Activated CD4-positive, alpha-beta memory T cell treated with anti-CD3 and anti-CD28 coated beads for 36 hours (primary cell): ENCODE measurements at places on chromosomes 1 and 21.

DNA sequence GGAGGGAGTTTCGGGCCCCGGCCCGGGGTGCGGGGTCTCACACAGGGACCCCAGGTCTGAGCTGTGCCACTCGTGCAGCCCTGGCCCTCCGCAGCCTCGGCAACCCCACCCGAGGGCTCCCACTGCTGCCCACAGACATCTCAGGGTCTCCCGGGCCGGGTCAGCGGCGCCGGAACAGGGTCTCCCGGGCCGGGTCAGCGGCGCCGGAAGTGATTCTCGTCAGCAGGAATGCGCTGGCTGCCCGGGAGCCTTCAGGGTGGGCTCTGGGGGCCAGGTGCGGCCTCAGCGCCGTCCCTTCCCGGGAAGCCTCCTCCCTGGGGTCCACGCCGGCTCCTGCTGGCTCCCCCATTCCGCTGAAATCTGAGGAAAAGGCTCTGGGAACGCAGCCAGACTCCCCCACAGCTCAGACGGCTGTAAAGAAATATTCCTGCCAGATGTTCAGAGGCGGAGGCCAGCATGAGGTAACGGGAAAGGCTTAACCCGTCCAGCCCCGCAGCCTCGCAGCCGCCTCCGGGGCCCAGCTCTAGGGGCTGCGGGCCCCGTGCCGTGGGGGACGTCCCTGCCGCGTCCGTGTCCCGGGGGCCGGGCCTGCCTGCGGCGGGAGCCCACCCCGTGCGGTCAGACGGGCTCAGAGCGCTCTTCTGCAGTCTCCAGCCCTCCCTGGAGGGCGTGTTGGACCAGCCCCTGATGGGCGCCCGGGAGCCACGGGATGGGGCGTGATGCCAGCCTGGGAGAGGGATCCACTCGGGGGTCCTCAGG is 8.7 kb upstream of the COL6A1 start:
- H3K36me3 ChIP-seq = no peaks in the 10 kb centered on the region
- no peak for DNase-seq
- peaks cover 30% of the 10 kb centered on the region for H3K27me3 ChIP-seq
- H3K4me1 ChIP-seq = peaks cover 11% of the 10 kb centered on the region
- no peak overlapping the region for H3K27ac ChIP-seq

DNA sequence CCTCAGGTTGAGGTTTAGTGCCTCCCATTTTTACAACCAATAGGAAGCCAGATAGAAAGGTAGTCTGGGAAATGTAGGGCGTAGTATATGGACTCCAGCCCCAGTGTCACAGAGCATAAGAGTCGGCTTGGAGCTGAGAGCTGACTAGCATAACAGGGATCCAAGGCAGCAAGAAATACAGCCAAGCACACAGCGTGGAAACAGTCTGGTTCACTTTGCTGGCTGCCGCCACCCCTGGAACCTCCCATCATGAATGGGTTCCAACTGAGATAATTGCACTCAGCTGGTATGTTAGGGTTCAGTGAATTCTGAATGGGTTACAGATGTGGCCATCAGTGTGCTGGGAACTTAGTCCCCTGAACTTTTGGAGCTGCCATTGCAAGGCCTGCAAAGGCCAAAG is 76.7 kb upstream of the GPR88 start:
- no peaks in the 10 kb centered on the region for H3K27me3 ChIP-seq
- H3K4me3 ChIP-seq = no peak overlapping the region
- peaks cover 3% of the 10 kb centered on the region for H3K36me3 ChIP-seq

DNA sequence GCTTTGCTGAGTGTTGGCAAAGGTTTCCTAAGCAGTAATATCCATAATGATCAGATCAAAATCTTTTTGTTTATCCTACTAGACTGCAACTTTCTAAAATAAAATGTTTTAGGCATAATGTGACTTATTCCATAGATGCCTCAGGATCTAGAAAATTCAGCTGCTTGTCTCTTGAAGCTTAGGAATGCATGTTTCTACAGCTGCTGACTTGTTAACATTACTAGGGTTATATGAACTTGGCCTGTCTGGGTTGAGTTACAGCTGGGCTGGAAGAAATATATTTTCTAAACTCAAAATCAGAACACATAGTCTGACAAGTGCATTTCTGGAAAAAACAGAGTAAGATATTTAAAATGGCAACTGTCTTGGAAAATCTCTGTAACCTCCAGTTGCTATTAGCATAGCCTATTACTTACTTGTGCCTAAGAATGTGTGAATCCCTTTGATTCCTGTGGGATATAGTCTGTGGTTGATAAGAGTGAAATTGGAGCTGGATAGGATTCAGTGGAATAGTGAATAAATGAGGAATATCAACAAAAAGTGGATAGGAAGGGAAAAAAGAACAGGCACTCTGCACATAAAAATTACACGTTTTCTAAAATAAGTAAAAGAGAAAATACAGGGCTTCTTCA is 61.2 kb downstream of the RGS4 start:
- no peaks in the 10 kb centered on the region for H3K4me1 ChIP-seq
- no peaks in the 10 kb centered on the region for H3K27me3 ChIP-seq
- H3K27ac ChIP-seq = no peak overlapping the region
- DNase-seq = no peak
- no peaks in the 10 kb centered on the region for H3K36me3 ChIP-seq

- H3K36me3 ChIP-seq = no peaks in the 10 kb centered on the region
- H3K27me3 ChIP-seq = peaks cover 8% of the 10 kb centered on the region
- H3K4me1 ChIP-seq = no peaks in the 10 kb centered on the region
- no peak overlapping the region for H3K27ac ChIP-seq
Observed at GRCh38 chr1:55355549-55355948, 140.4 kb upstream of the USP24 start.

DNA sequence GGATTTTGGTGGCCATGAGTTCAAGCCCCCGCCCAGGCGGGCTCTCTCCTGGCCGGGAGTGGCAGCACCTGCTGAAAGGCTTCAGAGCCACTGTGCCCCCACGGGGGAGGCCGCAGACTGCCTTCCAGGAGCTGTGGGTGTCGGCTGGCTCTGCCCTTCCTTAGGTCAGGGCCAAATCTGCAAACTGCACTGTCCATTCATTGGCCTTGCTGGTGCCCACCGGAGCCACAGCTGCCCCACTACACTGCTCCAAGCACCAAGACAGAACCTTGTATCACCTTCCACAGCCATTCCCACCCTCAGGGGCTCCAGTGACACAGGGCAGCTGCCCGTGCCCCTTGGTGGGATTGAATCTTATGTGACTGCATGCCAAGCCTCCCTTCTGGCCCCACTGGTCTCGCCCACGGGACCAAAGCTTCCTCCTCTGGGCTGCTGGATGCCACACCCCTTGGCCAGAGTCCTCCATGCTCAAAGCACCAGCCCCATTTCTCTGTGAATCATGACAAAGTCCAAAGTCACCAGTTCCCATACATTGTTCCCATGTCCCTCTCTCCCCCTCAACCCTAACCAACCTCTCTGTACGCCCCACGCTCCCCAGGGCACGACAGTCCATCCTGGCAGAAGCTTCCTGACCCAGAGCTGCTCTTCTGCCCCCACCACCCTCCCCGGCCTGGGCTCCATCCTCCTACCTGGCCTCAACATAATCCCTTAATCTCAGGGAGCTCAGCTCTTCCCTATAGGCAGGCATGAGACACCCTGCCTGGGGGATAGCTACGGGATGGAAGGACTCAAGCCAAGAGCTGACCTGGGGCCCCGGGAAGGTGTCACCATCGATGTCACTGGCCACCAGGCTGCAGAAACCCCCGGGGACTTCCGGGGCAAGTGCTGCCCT is 20.9 kb upstream of the GPR153 start:
- no peaks in the 10 kb centered on the region for H3K27me3 ChIP-seq
- no peaks in the 10 kb centered on the region for H3K4me1 ChIP-seq
- no peaks in the 10 kb centered on the region for H3K36me3 ChIP-seq
- no peak overlapping the region for H3K27ac ChIP-seq

GRCh38 chr1:107175102-107175909 is 34.5 kb downstream of the NTNG1 start:
- no peaks in the 10 kb centered on the region for H3K27me3 ChIP-seq
- H3K4me3 ChIP-seq = no peak overlapping the region
- no peak for DNase-seq
- no peaks in the 10 kb centered on the region for H3K4me1 ChIP-seq
- no peaks in the 10 kb centered on the region for H3K36me3 ChIP-seq
- H3K27ac ChIP-seq = no peak overlapping the region

DNA sequence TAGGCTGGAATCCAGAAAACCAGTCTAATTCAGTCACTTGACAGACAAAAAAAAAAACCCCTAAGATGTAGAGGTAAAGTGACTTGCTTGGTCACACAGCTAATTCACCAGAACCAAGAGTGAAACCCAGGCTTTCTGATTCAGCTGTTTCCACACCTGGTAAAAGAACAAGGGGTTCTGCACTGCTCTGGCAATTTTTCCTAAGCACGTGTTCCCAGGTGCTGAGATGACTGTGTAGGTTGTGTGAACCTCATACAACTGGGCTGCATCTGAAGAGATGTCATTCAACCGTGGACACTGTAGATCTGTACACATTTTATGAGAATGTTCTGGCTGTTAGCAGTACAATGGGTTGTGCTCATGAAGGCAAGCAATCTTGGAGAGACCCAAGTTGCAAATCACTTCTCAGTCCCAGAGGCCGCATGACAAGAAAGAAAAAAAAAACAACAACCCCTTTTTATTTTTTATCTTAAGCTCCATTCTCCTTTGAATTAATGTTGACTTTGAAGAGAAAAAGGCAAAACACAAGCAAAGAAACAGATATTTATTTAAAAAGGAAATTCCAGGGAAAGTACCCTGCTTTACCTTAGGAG is 95.4 kb downstream of the INTS7 start:
- H3K4me3 ChIP-seq = no peak overlapping the region
- no peaks in the 10 kb centered on the region for H3K27me3 ChIP-seq
- no peak overlapping the region for H3K27ac ChIP-seq
- H3K36me3 ChIP-seq = peaks cover 22% of the 10 kb centered on the region
- peaks cover 44% of the 10 kb centered on the region for H3K4me1 ChIP-seq

DNA sequence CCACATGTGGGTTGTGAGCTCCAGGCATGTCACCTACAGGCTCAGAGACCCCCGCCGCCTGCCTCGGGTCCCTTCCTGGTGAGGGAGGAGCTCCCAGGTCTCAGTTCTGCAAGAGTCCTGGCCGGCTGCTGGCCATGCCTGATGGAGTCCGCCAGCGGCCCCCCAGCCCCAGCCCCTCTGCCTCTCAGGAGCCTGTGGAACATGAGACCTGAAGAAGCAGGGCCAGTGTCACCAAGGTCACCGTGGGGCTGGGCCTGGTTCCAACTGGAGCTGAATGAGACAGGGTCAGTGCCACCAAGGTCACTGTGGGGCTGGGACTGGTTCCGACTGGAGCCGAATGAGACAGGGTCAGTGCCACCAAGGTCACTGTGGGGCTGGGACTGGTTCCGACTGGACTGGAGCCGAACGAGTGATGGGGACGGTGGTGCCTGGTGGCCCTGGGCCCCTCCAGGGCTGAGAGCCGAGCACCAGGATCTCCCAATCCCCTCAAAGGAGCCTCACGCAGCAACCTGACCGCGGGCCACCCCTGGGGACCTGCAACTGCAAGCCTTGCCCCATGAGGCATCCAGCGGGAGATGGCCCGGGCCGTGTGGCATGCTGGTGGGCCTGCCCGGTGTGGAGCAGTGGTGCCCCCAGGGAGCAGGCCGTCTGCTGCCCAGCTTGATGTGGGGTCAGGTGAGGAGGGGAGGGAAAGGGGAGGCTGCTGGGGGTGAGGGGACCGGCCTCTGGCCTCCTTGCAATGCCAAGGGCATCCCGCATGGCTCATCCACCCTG is 14.5 kb upstream of the PTTG1IP start:
- no peak for DNase-seq
- no peaks in the 10 kb centered on the region for H3K27me3 ChIP-seq
- peaks cover 2% of the 10 kb centered on the region for H3K36me3 ChIP-seq
- H3K27ac ChIP-seq = no peak overlapping the region

DNA sequence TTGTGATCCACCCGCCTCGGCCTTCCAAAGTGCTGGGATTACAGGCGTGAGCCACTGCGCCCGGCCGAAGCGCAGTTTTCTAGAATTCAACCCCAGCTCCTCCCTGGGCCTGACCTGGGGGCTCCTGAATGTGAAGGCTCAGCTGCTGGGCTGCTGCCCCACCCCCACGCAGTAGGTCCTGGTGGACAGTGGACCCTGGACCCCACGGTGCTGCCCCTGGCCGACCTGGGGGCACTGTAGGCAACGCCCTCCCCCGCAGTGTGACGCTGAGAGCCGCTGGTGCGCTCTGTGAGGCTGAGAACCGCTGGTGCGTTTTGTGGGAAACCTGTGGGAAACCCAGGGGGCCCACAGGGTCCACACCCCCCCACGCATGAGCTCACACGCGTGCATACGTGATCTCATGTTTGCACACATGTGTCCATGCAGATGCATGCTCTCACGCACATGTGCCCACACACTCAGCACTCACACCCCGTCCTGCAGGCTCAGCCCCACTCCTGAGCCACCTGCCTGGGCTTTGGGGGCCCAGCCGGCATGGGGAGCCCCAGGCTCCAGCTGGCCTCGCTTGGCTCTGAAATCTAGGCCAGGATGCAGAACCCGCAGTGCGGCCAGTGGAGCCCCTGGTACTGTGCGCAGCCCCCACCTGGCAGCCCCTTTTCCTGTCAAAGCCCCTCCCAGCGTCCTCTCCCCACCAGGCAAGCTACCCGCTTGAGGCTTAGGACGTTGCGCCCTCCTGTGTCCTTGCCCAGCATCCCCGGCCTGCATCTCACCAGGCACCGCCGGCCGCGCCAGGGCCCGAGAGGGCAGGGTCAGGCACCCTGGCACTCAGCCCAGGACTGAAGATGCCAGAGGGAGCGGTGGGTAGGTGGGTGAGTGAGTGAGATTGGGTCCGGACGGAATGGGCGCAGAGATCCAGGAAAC is 67.7 kb downstream of the COL18A1 start:
- DNase-seq = no peak
- H3K36me3 ChIP-seq = no peaks in the 10 kb centered on the region
- no peaks in the 10 kb centered on the region for H3K27me3 ChIP-seq
- no peak overlapping the region for H3K27ac ChIP-seq
- H3K4me3 ChIP-seq = no peak overlapping the region

- H3K27me3 ChIP-seq = peaks cover 2% of the 10 kb centered on the region
- peaks cover 5% of the 10 kb centered on the region for H3K4me1 ChIP-seq
- no peak for DNase-seq
- H3K36me3 ChIP-seq = no peaks in the 10 kb centered on the region
- no peak overlapping the region for H3K4me3 ChIP-seq
Observed at GRCh38 chr1:114215436-114215835, 61.8 kb upstream of the SYT6 start.

DNA sequence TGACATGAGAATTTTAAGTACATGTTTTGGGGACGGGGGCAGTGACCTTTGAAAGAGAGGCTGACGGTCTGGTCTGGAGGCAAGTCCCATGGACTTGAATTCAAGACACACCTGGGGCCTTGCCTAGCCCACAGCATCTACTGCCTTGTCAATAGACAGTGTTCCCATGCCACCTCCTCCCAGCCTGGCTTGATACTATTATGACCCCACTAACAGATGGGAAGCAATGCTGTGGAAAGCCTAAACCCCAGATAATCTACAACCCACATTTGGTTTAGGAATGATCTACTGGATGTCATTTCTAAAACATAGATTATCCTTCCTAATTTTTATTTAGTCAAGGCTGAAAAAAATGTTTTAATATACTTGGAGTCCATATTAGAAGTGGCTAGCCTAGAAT is 17.8 kb upstream of the NFASC start:
- no peaks in the 10 kb centered on the region for H3K36me3 ChIP-seq
- no peak overlapping the region for H3K27ac ChIP-seq
- DNase-seq = no peak
- peaks cover 5% of the 10 kb centered on the region for H3K27me3 ChIP-seq
